GM12891 (cell line): ENCODE measurements at places on chromosomes 13 and 19.

DNA sequence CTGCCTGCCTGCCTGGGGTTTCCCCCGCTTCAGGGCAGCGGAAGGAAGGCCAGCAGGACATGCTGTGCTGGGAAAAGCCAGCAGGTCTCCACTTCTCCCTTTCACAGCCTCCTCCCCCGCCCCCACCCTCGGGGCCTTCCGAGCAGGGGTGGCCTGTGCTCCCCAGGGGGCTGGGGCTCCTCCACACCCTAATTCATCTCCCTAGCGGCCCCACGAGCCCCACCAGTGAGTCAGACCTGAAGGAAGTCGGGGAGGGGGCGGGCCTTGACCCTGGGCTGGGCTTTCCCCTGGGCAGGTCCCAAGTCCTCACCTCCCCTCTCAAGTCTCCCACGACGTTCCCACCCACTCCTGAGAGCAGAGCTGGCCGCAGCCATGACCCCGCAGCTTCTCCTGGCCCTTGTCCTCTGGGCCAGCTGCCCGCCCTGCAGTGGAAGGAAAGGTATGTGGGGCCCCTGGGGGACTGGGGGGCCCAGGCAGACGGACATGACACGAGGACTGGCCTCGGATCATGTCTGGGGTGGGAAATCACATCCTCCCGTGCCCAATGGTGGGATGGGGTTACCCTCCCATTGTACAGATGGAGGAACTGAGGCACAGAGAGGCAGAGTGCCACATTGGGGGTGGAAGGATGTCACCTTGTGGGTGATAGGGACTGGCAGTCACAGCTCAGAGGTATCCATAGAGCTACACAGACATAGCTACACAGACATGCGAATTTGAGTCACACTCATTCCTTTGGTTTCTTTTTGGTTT, at the start of gene EBI3:
EBI3 (plus strand) TSS at position 345 of the 753 bp plus-strand sequence; CDS start at position 373, 28 bp downstream.
- peak; percentile 61 for DNase-seq

- no peak for DNase-seq
Observed at GRCh38 chr13:76822698-76823267, 63.4 kb downstream of the KCTD12 start.

DNA sequence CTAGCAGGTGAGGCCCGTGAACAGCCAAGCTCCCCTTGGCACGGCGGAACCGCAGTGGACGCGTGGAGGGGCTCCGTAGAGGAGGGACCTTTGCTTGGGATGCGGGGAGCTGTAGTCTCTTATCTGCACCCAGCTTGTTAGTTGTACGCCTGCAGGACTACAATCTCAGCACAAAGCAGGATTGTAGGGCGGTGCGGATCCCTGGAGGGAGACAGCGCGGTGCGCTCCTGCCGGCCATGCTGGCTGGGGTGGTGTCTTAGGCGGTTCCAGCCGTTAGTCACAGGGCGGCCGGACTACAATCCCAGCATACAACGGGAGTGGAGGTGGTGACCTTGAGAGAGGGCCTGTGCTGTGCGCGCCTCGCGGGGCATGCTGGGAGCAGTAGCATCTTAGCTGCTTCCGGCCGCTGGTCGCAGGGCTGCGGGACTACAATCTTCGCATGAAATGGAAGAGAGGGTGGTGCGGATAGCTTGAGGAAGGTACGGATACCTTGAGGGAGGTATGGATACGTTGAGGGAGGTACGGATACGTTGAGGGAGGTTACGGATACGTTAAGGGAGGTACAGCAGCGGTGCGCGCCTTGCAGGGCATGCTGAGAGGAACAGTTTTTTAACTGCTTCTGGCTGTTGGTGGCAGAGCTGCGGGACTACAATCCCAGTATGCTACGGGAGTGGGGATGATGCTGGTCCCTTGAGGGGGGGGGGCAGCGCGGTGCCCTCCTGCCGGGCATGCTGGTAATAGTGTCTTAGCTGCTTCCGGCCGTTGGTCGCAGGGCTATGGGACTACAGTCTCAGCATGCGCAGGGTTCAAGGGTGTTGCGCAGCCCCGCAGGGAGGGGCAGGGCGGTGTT, 1419.1 kb downstream of the UQCRFS1 start:
- DNase-seq, result peak; percentile 74

DNA sequence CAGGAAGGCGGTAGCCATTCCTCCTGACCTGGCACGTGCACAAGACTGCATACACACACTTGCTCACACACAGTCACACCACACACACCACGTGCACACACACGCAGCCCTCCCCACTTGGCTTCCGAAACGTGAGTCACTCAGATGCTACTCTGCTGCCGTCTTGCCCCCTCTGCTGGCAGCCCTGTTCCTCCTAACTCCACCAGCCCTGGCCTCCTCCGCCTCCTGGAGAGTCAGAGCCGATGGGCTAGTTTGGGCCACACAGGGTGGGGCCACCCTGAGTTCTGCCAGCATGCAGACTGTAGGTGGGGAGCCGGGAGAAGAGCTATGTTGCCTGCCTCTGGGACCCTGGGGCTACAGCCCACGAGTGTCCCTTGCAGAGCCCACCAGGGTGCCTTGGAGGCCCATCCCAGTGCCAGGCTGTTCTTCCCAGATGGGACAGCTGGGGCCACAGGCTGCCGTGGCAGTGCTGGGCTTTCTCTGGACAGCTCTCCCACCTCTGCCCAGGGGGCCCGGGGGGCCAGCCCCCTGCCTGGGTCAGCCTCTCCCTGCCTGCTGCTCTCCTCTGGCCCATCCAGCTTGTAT, 12.1 kb downstream of the PIN1 start:
- DNase-seq, result no peak

DNA sequence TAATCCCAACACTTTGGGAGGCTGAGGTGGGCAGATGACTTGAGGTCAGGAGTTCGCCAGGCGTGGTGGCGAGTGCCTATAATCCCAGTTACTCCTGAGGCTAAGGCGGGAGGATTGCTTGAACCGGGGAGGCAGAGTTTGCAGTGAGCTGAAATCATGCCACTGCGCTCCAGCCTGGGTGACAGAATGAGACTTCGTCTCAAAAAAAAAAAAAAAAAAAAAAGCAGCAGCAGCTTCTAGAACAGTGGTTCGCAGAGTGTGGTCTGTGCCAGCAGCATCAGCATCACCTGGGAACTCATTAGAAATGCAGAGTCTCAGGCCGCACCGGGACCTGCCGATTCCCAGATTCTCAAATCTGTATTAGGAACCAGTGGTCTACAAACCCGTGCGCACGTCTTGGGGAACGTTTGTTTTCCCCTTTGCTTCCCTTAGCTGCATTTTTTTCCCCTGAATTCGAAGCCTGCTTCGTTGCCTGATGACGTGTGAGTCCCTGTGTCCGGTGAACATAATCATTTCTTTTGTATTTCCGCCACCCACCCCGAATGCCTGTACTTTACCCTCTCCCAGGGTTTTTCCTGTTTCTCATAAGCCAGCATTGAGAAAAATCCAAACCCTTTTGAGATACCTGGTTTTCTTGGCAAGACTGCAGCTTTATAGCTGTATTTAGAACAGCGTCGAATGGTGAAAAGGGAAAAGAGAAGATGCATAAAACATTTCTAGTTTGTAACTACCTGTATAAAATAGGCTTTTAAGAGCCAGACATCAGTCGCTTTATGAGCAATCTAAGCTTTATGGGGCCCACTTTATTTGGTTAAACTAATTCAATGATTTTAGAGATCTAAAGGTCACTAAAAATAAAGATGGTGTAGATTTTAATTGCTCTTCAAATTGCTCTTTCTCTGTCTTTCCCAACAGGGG, 49.8 kb downstream of the BICRA start:
- no peak for DNase-seq

GRCh38 chr19:3760871-3761361, 576 bp downstream of the APBA3 start:
- DNase-seq, result no peak

GRCh38 chr19:17803264-17803896, 8.4 kb downstream of the B3GNT3 start:
- no peak for DNase-seq
